ENCODE measurements at places on chromosomes 7 and 10.

DNA sequence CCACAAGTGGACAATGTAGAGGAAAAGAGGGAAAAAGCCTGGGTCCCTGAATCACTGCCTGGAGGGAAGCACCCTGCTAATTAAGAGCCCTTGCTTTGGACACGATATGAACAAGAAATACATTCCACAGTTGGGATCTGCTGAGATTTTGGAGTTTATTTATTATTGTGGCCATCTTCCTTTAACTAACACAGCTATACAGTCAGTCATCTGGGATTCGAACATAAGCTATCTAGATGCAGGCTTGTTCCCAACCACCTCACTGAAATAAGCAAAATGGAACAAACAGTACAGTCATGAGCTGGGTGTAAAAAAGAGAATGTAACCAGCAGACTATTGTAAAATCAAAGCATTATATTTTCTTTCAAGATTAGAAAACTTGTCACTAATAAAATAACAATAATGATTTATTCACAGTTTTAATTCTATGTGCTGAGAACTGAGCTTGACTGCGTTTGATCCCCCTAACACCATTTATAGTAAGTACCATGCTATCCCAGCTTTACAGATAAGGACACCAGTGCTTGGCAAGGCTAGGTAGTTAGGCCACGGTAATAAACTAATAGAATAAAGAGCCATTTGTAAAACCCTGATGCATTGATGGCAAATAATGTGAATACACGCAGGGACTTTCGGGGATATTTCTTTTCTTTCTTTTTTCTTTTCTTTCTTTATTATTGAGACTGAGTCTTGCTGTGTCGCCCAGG, 223.8 kb upstream of the KLF6 start:
- DNase-seq = no peak

DNA sequence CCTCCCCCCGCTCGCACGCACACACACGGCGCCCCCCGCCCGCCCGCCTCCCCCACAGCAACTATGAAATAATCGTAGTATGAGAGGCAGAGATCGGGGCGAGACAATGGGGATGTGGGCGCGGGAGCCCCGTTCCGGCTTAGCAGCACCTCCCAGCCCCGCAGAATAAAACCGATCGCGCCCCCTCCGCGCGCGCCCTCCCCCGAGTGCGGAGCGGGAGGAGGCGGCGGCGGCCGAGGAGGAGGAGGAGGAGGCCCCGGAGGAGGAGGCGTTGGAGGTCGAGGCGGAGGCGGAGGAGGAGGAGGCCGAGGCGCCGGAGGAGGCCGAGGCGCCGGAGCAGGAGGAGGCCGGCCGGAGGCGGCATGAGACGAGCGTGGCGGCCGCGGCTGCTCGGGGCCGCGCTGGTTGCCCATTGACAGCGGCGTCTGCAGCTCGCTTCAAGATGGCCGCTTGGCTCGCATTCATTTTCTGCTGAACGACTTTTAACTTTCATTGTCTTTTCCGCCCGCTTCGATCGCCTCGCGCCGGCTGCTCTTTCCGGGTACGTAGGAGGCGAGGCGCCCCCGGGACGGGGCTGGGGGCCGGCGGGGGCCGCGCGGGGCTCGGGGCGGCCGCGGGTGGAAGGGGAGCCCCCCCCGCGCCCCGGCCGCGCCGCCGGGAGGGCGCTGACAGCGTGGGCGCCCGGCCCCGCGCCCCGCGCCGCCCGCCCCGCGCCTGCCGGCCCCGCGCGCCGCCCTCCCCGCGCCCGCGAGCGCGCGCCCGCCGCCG, 441 bp downstream of the BMI1 start:
- peak; percentile 51 for DNase-seq

DNA sequence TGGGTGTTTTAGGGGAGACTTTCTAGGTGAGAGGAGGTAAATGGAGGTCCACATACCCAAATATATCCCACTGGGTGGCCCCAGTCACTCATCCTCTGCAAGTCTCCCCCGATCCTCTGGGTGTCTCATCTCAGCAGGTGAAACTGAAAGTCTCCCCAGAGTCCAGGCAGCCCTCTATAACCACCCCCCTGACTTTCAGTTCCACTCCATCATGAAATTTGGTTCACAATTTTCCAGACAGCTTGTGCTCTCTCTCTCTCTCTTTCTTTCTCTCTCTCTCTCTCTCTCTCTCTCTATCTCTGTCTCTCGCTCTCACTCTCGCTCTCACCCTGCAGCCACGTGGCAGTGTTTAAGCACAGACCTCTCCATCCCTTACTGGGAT, 56.7 kb upstream of the ELN start:
- DNase-seq = no peak

DNA sequence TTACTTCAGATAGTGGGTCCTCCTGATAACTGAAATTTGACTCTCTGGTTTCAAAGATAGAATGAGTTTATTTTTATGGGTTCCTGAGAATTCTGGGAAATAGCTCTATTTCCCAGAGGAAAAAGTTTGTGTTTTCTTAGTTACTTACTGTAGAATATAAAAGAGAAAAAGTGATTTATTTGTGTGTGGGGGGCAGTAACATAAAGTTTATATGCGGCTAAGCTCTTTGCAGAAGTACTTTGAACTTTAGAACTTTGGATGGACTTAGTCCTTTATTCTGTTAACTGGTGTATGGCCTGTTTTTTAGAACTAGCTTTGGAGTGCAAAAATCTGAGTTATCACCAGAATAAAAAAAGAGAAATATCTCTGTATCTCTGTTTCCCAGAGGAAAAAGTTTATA, 157.1 kb downstream of the BBS9 start:
- no peak for DNase-seq

DNA sequence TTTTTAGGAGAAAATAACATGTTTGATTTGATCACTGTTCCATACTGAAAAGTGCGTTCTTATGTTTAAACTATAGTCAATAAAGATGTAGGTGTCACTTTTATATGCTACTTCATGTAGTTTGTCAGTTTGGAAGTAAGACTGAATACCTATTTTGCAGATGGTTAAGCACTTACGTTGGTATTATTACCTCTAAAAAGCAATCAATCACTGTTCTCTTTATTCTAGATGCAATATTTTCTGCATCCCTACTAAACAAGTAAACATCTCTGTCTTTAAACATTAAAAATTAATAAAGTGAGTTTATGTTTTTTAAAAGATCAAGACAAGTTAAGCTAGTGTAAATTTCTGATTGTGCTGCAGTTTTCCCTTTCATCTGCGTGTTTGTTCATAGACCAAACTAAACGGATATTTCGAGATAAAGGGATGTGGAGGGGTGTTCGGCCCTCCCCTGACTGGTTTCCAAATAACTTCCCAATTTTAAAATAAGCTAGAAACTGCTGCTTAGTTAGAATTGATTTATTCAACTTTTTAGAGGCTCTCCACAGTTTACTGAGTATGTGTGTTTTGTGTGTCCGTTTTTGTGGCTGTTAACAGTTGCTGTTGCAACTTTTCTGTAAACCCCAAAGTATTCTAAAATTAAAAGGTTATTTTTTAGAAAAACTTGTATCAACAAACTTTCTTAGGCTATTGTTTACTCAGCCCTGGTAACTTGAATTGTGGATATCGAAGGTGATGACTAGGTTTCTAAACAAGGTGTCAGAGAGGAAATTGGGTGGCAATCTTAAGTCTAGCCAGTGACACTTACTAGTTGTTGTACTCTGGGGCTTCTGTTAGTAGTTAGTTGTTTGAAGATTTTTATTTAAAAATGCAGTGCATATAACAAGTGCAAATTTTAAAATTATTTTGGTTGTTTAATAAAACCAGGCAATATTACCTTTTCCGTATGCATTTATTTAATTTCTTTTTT, 974 bp downstream of the KIF11 start:
- DNase-seq = no peak

- no peak for DNase-seq
These were observed 15.4 kb upstream of the PRF1 start for GRCh38 chr10:70617798-70618568.

Data from activated gamma-delta T cell (primary cell).